HS-5 (cell line): ENCODE measurements at places on chromosomes 11 and 22.

- no peak for DNase-seq
These were observed 2.4 kb downstream of the RPS19BP1 start for GRCh38 chr22:39530116-39530515.

GRCh38 chr11:2451336-2451735 lies 6.5 kb downstream of the KCNQ1 start:
- DNase-seq, result no peak

DNA sequence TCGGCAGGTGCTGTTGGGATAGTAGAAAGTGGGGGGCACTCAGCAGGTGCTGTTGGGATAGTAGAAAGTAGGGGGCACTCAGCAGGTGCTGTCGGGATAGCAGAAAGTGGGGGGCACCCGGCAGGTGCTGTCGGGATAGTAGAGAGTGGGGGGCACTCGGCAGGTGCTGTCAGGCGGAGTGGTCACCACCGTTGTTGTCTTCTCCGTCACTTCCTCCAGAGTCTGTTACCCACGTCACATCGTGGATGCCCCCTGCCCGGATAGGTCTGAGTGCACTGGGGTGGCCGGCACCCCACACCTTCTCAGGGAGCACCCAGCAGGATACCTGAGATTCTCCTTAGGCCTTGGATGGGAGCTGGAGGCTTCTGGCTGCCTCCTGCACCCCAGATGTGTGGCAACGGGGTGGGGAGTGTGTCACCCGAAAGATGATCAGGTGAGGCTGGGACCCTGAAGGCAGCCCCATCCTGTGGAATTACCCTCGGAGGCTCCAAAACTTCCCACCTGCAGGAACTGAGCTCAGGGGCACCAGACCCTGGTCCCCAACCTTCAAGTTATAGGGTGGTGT lies 24.1 kb upstream of the KRTAP5-7 start:
- DNase-seq, result no peak

DNA sequence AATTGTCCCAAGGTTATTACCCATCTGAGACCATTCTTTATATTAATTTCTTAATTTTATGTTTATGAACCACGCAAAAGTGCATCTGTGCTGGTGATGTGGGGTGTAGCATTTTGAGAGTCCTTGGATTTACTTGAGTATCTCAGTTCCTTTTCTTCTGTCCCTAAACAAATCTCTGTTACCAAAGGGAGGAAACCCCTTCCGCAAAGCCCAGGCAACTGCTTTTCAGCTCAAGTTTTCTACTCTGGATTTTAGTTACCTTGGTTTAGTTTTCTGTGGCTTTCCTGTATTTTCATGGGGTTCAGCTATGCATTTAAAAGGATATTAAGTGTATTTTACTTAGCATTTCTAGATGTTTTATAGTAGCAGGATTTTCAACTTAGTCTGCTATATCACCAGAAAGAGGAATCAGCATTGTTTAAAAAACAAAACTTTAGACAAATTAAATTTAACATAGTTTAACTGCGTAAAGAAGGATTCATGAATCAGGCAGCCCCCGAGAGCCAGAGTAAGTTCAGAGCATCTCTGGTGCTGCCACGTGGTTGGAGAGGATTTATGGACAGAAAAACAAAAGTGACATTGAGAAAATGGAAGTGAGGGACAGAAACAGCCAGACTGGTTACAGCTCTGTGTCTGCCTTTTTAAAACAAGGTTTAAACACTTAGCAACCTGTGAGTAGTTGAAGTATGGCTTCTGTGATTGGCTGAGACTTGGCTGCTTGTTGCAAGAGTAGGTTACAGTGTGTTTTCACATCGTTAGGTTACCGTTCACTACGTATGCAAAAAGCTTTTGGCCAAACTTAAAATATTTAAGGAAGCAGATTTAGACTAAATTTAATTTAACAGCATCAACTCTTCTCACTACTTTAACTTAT lies 9.6 kb downstream of the ADM start:
- no peak for DNase-seq

GRCh38 chr11:32259641-32260081 lies 168.8 kb downstream of the RCN1 start:
- DNase-seq, result peak; percentile 39

DNA sequence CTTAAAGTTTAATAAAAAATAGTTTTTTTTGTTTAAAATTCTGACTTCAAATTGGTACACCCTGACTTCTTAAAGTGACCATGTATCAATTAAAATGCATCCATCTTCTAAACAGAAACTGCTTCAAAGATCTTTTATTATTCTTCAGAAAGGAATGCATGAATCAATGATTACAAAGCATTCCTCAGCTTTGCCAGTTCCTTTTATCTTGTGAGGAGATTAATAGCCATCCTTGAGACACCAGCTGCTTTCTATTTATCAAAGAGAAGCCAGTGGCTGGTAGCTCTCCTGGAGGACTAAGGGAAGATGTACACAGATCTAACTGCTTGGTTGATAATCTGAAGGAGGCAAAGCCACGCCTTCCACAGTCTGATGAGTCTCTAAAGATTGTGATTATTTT lies 2222.5 kb downstream of the LRRC4C start:
- DNase-seq, result peak; percentile 68

- DNase-seq, result no peak
These were observed 935 bp upstream of the RCOR2 start for GRCh38 chr11:63917692-63918506.

DNA sequence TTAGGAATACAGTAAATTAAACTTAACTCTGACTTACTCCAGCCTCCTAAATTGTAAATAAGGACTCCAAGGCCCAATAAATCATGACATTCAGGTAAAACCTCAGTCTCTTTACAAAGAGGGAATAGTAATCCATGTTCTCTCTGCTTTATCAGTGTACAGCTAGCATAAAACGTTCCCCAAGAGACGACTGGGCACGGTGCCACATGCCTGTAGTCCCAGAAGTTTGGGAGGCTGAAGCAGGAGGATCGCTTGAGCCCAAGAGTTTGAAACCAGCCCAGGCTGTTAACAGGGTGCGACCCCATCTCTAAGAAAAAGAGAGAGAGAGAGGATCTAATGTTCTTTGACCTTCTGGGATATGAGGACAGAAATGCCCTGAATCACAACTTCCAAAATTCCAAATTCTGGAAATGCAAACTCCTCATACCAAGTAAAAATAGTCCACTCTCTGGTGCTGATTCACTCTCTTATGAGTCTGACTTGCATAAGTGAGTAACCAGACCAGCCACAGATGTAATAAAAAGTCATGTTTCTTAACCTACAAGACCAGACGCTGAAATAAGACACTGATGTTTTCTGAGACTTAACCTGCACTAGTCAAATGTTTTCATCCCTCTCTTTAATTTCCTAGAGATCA lies 25.5 kb downstream of the NNMT start:
- DNase-seq, result peak; percentile 70

DNA sequence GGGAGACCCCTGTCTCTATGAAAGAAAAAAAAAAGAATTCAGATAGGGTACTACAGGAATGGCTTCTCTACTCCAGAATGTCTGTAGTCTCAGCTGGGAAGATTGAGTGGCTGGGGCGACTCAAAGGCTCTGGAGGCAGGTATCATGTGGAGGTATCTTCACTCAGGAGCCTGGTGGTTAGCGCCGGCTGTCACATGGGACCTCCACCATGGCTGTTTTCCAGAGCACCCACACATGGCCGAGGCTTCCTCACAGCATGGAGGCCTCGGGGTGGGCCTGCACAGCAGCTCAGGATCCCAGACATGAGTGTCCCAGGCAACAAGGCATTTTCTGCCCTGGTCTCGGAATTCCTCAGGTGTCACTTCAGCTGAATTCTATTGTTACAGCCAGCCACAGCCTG lies 10.1 kb downstream of the RPS13 start:
- no peak for DNase-seq

- DNase-seq, result no peak
These were observed 8.9 kb downstream of the SCGB1A1 start for GRCh38 chr11:62427630-62428233.

GRCh38 chr22:25777870-25778269 lies 35.9 kb downstream of the MYO18B start:
- no peak for DNase-seq

- DNase-seq, result no peak
These were observed 25.7 kb downstream of the OPCML start for GRCh38 chr11:133506551-133507094.

GRCh38 chr11:90737444-90738050 lies 514.7 kb upstream of the CHORDC1 start:
- DNase-seq, result no peak

GRCh38 chr11:60860943-60861342 lies 5.2 kb upstream of the PTGDR2 start:
- DNase-seq, result no peak

GRCh38 chr11:134536219-134536618 lies 124.2 kb upstream of the B3GAT1 start:
- DNase-seq, result no peak

DNA sequence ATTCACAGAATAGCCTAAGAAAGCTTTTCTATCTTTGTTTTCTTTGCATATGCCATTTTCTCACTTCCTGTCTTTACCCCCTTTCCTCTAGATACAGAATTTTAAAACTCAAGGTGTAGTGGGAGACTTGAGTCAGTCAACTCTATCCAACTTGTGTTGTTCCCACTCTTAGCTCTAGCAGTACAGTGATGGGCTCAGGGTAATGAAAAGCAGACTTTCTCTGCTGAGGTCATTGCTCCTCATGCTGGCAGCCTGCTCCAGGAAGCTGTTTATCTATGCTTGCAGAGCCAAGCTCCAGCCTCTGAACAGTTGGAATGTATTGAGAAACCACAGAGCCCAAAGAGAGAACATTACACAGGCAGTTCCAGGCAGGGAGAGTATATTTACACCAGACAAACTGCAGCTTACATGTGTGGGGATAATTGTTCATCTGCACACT lies 68.1 kb downstream of the CSTPP1 start:
- peak; percentile 62 for DNase-seq

- DNase-seq, result no peak
These were observed 38.2 kb upstream of the MRPL17 start for GRCh38 chr11:6721343-6721742.

DNA sequence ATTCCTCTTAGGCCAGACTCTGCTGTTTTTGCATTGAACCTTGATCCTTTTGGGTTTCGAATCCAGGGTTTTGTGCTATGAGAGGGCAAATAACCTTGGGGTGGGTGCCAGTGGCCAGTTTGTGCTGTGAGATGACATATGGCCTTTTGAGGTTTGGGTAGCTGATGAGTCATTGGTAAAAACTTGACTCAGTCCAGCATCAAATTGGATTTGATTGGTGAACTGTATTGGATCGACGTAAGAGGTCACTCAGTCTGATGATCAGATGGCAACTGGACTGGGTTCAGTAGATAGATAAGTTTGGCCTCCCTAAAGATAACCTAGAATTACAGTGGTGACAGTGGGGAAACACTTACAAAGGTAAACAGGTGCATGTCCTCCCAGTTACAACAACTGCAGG lies 41.0 kb upstream of the XKR3 start:
- DNase-seq, result peak; percentile 79

DNA sequence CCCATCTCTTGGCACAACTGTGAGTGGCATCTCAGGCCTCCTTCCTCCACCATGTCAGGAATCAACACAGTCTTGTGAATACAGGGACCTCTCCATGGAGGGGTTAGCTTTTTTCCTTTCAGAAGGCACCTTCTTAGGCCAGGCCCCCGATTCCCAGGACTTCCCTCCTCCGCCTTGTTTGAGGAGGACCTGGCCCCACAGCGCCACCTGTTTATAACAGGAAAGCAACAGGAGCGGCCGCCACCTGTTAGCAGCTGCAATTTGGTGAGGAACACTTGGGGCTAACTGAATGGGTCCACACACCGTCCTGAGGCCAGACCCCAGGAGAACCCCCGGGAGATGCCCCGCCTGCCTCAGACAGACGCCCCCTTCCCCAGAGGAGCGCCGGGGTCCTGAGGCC lies 3.8 kb upstream of the PKP3 start:
- no peak for DNase-seq

- no peak for DNase-seq
These were observed 1.5 kb downstream of the SLC43A1 start for GRCh38 chr11:57513911-57514537.

GRCh38 chr11:31714840-31715239 lies 96.3 kb downstream of the PAX6 start:
- DNase-seq, result no peak

- no peak for DNase-seq
These were observed 32.2 kb downstream of the C11orf91 start for GRCh38 chr11:33668468-33668825.

DNA sequence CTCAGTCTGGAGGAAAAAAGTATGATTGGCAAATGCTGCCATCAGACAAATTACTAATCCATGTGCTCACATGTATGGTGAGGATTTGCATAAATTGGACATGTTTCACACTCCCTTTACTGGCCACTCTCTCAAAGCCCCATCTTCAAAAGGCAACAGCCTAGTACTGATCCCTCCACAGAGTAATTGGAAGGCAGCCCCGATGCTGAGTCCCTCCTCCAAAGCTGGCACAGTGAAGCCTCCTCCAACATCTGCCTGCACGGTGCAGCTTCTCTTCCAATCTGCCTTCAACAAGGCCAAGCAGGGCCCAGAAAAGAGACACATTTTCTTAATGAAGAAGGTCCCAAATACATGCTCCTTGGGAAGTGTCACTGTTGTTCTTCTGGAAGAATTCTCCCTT lies 350.6 kb downstream of the OPCML start:
- no peak for DNase-seq

- no peak for DNase-seq
These were observed 49.0 kb upstream of the BMAL1 start for GRCh38 chr11:13228572-13228971.

DNA sequence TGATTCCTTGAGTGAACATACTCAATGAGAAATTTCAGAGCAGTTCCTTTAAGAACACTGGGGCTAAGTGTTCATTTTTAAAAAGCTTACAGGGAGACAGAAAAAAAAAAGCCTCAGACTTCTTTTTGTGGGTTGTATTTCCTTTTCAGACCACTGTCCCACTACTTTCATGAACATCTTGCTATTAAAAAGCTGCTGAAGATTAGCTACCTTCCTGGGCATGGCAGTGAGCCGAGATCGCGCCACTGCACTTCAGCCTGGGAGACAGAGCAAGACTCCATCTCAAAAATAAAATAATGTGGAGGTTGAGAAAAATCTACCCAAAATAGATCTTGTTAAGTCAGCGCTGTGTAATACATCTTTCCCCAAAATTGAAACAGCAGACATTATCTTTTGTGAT lies 10.8 kb downstream of the TRAF6 start:
- no peak for DNase-seq

DNA sequence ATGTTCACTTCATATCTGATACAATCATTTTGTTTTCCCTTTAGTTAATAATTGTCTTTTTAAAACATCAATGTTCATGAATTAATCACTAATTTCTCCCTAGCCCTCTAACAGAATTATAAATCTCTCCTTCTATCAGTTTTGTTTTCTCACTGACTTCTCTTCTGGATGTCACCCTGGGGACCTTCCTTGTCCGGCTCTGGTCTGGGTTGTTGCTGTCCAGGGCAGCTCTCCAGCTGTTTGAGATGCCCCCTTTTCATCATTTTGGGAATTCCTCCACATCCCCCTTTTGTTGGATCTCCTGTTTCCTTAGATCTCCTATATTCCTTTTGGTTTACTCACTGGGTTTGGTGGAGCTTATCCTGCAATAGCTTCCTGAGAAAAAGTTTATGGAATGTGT lies 35.6 kb upstream of the PSMA1 start:
- no peak for DNase-seq
